ENCODE measurements at places on chromosomes 12 and 14.

- no peak for DNase-seq
Observed at GRCh38 chr14:71538288-71538687, 393.9 kb upstream of the RGS6 start.

DNA sequence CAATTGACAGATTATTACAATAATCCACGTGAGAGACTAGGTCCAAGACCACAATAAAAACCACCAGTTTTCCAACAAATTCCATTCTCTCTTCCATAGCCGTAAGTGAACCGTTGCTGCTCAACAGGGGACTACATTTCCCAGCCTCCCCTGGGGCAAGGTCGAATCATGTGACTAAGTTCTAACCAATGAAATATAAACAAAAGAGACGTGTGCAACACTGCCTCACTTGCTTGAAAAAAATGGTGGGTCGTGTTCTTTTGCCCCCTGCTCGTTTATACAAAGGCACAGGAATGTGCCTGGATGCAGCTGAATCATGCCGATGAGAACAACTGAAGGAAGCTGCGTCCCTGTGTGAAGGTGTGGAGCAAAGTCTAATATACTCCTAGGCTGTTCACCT is 51.1 kb downstream of the HSPB8 start:
- DNase-seq, result no peak

DNA sequence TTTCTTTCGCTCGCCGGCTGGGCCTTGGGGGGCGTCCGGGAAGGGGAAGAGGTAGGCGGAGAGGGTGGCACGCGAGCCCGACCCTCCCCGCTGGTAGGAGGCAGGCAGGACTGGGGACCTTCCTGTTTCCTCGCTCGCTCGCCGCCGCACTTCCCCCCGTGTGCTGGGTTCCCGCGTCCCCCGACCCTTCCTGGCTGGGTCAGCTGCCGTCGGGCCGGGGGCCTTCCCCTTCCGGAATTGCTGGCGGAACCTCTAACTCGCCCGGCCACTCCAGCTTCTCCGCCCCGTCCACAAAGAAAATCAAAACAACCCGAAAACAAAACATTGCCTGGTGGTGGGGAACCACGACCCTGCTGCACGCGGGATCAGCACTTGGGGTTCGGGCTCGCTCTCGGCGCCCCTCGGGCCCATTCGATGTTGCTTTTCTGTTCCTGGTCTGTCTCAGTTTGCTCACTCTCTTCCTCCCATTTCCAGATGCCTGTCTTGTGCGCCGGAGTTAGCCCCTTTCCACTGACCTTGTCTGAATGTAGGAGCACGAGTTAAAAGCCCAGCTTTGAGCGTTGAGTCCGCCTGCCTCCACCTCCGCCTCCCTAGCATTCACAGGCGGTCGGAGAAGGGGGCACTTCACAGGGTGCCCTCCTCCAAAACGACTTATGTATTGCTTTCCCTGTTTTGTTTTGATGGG is 581 bp downstream of the PAPOLA start:
- DNase-seq, result no peak

DNA sequence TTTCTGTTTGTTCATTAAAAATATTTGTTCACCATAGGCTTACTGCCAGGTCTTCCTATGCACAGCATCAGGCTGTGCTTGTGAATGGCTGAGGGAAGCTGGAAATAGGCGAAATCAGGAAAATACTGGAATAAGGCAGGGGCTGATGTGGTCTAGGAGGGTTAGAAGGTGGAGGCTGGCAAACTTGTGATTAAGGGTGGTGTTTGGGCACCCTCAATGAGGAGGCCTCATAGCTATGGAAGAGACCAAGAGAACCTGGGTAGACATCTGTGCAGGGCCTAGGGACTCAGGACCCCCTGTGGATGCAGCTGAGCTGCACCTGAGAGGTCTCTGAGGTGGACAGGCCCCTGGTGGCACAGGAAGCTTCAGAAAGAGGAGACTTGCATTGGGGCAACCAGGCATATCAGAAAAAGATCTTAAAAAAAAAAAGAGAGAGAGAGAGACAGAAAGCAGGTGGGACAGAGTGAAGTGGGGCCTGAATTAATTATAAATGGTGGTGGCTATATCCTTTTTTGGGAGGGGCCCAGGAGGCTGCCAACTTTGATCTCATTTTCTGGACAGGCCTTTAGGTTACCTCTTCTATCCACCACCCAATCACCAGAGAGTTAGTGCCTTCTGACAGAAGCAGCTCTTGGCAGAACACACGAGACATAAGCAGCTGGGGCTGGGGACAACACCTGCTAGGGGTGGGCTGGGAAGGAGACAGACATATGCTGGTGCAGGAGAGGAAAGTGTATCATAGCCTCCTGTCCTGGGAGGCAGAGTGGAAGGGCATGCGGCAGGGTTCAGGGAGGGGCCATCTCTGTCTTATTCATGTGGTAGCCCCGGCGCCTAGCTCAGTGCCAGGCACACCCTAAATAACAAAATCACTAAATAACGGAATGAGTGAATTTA is 46.7 kb upstream of the ATP23 start:
- no peak for DNase-seq

DNA sequence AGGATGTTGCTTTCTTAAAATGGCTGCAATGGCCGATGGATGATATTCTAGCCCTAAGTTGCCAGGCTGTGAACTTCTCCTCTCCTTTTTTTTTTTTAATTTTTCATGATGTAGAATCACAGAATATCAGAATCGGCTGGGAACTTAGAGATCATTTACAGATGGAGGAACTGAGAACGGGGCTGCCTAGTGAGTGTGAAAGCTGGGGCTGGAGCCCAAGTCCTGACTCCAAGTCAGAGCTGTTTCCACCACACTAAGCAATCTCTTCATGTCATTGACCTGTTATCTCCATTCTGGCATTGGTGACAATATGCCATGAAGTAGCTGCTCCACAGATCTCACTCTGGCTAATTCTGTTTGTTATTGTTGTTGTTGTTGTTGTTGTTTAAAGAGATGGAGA is 121.7 kb downstream of the SLC38A1 start:
- DNase-seq, result no peak

GRCh38 chr12:112283546-112283945 is 98.7 kb downstream of the HECTD4 start:
- no peak for DNase-seq

DNA sequence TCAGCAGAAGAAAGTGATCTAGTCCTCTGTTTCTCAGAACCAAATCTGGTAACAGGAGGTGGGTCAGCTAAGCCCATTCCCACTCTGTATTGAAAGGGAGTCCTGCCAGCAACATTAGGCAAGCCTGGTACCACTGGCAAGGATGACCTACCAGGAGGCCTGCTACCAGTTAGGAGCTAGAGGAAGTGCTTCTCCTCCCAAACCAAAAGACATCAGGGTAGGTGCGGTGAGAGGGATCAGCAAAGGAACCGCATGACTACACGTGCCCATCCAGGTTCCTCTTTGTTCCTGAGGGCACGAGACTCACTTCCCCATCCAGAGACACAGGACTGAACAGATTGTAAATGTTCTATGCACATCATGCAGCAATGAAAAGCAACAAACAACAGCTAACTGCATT is 2.8 kb downstream of the KLRC4 start:
- DNase-seq, result no peak

DNA sequence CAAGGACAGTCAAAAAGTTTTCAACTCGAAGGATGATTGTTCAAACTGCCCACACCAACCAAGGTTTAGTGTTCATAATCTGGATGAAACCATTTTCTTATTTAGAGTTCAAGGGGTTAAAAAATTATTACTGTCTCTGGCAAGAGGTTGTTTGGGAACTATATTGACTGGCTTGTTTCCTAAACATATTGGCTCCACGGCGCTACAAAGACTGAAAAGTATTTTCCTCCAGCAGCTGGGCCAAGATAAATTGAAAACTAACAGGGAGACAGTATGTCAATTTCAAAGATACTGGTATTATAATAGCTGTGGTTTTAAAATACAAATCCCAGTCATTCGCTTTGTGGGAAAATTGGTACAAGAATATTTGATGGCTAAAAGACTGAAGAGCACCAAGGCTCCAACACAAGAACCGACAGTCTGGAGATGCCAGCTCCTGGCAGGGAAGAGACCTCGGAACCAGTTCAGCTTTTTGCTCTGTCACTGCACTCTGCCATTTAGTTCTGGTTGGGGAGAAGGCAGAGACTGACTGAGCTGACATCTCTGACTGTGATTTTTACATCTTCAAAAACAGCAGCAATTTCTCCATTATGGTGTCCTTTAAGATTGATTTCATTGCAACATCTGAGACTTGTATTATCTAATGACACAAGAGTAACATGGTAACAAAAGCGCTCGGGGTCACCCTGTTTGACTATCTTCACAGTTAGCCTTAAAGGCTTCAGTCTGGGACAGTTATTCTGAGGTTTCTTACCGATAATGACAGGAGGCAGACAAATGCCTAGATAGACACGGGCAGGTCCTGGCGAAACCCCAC is 62.0 kb downstream of the ST8SIA1 start:
- DNase-seq, result no peak

DNA sequence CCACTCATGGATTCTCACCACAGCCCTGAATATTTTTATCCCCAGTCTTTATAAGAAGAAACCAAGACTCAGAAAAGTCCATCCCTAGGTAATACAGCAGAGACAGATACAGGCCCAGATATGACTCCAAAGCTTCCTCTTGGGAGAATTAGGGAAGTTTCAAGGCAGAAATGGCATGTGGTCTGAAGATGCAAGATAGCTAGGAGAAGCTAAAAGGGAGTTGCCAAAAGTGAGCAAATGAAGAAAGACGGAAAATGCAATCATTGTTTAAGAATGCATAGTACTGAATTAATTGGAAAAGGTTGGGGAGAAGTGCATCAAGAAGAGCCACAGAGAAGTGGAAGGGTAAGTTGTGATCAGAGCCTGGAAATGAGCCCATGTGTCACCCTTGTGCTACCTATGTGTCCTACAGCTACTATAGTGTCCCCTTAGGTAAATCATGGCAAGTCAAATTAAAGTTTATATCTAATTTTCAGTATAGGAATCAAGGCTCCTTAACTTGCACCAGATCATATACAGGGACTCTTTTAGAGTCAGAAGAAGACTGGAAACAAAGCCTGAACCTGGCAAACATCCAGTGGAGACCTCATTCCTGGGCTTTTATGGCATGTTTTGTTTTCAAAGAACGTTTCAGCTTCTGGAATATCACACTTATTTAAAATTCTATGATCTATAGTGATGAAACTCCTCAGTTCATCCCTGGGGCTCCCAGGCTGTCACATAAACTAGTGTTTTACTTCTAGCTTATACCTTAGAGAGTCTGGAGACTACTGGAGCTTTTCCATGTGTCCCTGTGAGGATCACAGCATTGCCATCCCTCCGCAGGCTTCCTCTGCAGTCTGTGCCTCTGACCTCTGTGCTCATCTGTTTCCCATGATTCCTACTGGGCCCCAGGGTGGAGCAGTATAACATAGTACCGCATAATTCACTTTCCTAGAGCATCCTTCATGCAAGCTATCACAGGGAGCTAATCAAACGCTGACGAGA is 189.0 kb upstream of the CDKN3 start:
- no peak for DNase-seq

GRCh38 chr12:56417739-56418138 is 31.5 kb downstream of the TIMELESS start:
- DNase-seq, result no peak

- DNase-seq, result no peak
Observed at GRCh38 chr14:62710811-62711210, 334.4 kb downstream of the KCNH5 start.

- no peak for DNase-seq
Observed at GRCh38 chr14:22974530-22975313, 7.6 kb downstream of the AJUBA start.

- no peak for DNase-seq
Observed at GRCh38 chr12:76698966-76699365, 64.9 kb upstream of the ZDHHC17 start.

DNA sequence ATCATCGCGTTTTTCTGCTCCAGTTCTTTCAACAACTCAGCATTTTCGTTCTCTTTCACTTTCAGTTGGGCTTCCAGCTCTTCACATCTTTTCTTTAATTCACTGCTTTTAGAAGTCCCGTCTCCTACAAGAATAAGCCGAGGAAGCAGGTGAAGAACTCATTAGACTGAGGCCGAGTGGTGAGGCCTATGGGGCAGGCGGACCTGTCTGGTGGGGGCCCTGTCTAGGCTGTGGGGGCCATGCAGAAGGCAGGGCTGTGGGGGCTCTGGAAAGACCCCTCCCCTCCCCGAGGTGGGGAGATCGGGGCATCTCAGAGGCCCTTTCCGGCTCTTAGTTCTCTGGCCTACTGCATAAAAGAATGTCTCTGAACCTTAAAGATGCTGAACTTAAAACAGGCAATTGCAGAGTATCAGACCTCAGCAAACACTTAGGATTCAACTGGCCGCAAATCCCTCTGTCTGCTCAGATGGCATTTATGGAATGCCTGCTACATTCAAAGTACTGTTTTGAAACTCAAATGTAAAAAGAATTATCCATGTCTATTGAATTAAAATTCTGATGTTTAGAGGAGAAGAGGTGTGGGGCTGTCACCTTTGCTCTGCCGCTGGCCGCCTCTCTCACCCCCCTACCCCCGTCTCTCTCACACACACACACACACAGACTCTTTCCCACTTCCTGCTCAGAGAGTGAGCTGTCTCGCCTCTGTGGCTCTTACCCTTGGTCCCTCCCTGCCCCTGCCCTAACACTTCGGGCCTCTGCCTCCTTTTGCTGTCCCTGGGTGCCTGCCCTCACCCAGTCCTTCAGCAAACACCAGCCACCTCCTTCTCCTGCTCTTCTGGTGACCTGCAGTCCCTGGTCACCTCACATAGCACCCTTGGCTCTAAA is 34.7 kb downstream of the CCDC92 start:
- peak; percentile 32 for DNase-seq

- DNase-seq, result no peak
Observed at GRCh38 chr12:96495841-96496545, 6.6 kb downstream of the CFAP54 start.

DNA sequence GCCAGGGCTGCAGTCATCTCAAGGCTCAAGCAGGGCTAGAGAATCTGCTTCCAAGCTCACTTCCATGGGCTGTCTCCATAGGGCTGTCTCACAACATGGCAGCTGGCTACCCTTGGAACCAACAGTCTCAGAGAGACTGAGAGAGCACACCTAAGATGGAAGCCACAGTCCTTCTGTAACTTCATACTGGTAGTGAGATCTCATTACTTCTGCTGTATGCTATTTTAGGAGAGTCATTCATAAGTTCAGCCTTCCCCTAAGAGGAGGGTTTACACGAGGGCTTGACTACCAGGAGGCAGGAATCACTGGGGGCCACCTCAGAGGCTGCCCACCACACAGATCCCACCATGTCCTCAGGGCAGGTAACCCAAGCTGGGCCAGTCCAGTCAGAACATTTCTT is 29.7 kb downstream of the ERH start:
- DNase-seq, result no peak

- DNase-seq, result peak; percentile 41
Observed at GRCh38 chr14:71665157-71665556, 267.1 kb upstream of the RGS6 start.
